ENCODE measurements at places on chromosomes 12 and 14.

GRCh38 chr12:13182881-13183280 lies 13.6 kb upstream of the EMP1 start:
- no peak for DNase-seq

- DNase-seq, result no peak
These were observed 17.7 kb downstream of the RFX4 start for GRCh38 chr12:106600503-106600902.

GRCh38 chr12:108175310-108175709 lies 46.2 kb downstream of the WSCD2 start:
- DNase-seq, result no peak

DNA sequence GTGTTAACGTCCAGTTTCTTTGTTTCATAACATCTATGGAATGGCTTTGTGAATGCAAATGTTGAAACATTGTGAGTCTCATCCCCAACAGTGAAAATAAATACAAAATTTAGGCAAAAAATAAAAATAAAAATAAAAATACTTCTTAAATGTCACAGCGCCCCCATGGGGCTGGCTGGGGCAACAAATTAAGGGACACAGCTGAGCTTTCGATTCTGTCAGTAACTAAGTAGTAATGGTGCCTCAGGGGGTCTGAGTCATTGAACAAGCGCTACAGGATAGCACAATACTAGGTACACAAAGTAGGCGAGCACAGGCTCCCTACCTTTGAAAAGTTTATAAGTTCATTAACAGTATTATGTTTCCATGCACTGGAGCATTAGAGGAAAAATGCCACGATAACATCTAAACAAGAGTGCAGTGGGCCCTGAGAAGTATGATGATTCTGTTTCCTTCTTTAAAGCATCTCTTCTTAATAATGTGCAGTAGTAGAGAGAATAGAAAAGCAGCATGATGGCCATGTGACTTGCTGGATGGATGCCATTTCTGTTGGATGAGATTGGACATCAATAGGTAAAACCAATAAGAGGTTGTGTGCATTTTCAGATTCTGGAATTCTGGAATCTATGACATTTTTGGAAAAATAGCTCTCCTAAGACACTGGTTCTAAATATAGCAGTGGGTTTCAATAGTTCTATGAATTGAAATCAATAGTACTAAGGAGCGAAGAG lies 667.2 kb downstream of the DIO2 start:
- peak; percentile 65 for DNase-seq

DNA sequence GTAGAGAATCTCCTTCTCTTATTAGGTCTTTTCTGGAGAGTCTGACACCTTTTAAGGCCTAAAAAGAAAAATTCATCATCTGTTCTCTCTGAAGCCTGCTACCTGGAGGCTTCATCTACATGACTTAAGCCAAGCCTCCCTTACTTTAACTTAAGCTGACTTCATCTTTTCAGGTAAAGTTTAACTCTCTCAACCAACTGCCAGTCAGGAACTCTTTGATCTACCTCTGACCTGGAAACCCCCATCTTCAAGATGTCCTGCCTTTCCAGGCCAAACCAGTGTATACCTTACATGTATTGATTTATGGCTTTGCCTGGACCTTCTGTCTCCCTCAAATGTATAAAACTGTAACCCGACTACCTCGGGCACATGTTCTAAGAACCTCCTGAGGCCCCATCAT lies 17.5 kb downstream of the GSTZ1 start:
- DNase-seq, result no peak

GRCh38 chr12:127681151-127681754 lies 585.7 kb upstream of the TMEM132C start:
- DNase-seq, result peak; percentile 29

- DNase-seq, result peak; percentile 69
These were observed 478.4 kb downstream of the RAD51B start for GRCh38 chr14:68297876-68298468.

GRCh38 chr12:92304371-92305055 lies 158.9 kb upstream of the BTG1 start:
- no peak for DNase-seq

GRCh38 chr14:105993814-105994213 lies 467.4 kb downstream of the TMEM121 start:
- DNase-seq, result no peak

DNA sequence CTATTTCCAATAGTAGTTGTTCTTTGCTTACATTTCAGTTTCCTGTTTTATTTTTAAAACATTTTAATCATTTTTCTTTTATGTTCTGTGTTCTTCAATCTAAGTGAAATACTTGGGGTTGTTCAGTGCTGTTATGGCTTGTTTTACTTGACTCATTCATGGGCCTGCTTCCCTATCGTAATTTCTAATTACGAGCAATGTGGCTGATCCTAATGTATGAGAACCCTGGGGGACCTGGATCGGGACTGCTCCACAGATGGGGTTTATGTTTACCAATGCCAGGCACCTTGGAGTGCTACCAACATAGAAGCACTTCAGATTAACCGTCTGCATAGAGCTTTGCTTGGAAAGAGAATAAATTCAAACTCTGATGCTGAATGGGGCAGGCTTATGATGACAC lies 29.8 kb downstream of the TECPR2 start:
- peak; percentile 70 for DNase-seq

- no peak for DNase-seq
These were observed 46.1 kb downstream of the ARL1 start for GRCh38 chr12:101361455-101361854.

GRCh38 chr12:128829861-128830504 lies 6.2 kb upstream of the SLC15A4 start:
- no peak for DNase-seq

GRCh38 chr12:13812168-13812567 lies 169.2 kb downstream of the GRIN2B start:
- DNase-seq, result no peak

DNA sequence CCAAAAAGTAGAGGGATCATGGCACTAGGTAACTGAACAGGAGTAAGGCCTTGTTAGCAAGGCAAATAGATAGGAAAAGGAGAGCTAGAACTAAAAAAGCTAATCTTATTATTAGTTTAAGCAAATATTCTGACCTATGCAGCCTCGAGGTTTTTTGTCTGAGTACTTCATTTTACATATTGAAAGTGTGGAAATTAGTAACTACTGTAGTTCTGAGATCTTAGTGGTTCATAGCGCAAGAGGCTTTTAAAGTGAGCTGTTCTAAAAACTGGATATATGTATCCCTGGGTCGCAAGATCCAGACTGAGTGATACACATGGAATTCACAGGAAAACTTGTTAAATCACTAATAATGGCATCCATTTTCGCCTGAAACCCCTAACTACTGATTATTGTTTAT lies 411.0 kb upstream of the SOX5 start:
- no peak for DNase-seq

GRCh38 chr12:92462049-92462448 lies 240.7 kb upstream of the PLEKHG7 start:
- no peak for DNase-seq

DNA sequence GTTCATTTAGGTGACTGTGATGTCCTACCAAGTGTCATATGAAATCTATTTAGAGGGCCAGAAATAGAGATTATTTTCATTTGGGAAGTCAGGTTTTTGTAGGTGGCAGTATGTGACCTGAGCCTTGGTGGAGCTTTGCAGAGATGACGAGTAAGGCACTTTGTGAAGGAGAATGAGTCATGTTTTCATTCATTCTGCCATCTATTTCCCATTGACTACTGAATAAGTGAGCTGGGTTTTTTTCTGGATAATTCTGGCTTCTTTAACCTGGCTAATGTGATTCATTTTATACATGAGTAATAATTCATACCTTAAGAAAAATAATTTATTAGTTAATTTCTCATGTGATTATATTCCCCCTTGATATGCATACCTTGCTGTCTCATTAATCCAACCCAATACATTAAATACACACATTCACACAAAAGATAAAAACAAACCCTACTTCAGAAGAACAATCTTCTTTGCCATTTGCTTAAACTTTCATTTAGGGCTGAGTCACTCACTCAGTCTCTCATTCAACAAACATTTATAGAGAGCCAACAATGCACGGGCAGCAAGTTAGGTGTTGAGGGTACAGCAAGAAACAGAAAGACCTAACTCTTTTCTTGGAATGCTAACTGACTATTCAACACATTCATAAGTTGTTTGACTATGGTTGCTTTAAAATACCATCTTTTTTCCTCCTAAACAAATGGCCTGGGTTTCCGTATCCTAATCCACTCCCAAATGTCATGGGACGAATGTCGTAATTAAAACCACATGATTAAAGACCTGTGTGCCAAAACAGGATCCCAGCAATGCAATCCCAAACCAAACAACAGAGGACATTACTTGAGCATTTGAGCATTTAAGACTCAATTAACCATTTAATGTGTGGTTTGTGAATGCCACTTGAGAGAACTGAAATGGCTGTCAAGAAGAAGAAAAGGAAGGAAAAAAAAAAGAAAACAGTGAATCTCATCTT lies 78.0 kb downstream of the KITLG start:
- peak; percentile 48 for DNase-seq

- peak; percentile 72 for DNase-seq
These were observed 61.6 kb downstream of the SH2B3 start for GRCh38 chr12:111467092-111467856.

GRCh38 chr12:10974965-10975364 lies 11.7 kb downstream of the TAS2R50 start:
- no peak for DNase-seq

DNA sequence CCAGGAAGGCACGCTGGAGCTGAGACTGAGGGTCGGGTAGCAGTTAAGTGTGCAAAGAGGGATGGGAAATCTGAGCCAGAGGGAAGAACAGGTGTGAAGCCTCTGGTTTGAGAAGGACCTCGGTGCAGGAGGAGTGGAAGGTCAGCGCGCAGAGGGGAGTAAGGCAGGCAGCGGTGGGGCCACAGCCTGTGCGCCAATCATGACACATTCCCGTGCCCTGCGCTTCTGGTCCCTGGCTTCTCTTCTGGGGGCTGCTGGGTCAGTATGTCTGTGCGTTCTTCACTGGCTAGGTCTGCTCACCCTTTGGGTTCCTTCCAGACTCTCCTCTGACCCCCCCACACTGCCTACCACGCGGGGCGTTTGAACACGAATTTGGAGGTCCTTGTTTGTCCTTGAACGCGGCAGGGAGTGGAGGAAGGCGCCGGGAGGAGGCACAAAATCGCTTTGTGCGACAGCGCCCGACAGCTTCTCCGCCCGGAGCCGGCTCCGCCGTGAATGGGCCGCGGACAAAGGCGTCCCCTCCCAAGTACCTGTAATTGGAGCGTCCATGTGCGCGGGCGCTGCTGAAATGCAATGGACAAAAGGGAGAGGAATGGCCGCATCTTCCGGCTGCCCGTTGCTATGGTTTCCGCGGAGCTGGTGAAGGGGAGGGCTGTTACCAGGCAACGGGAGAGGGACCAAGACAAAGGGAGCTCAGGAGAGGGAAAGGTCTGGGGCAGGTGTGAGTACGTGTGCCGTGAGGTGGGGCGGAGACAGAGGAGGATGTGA lies 207.2 kb upstream of the SRRM4 start:
- DNase-seq, result no peak

GRCh38 chr12:128626808-128627320 lies 196.9 kb downstream of the SLC15A4 start:
- DNase-seq, result no peak

- no peak for DNase-seq
These were observed 455.3 kb downstream of the NPAS3 start for GRCh38 chr14:33393895-33394368.

DNA sequence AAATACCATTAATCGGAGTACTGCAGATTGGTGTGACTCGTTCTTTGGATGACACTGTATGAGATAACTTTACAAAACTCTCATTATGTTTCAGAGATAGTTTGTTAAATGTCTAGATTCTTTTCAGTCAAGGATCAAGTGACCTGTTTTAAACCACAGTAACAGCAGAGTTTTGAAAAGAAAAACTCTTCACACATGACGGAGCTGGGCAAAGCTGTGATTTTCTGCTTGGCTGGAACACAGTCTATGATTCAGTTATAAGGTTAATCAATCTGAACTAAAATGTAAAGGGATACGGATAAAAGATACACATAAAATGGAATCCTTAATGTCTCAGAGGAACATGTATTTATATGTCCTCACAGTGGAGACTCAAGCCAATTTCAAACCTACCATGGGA lies 573.2 kb downstream of the PRKD1 start:
- DNase-seq, result peak; percentile 11

DNA sequence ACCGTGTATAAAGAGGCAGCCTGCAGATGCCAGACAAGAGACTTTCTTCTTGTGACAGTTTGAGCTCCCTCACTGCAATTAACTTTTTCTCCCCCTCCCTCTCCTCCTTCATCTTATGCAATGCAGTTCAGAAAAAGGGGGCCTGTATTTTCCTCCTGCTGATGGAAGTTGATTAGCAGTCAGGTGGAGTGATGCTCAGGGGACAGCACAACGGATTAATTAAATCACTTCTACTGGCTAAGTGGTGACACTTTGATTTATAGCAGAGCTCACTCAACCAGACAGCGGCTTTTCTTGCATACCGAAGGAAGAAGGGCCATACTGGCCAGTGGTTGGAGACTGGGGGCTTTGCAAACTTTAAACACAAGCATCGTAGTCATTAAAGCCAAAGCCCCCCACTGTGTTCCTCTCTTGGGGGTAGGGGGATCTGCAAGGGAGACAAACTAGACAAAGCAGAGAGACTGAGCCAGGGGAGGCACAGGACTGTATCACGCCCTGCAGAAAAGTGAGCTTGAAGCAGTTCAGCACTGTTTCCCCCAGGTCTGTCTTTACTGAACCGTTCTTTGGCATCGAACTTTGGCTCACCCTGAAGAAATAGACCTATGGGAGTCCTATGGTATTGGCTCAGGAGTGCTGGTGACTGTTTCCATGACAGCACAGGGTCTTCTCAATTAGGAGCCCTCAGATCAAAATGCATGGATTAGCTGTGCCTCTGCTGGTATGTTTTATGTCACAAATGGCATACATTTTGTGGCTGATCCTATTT lies 47.7 kb downstream of the SPRING1 start:
- DNase-seq, result no peak

Measured in EH (cell line).